Nucleus accumbens (tissue), 56 donors: ENCODE measurements at places on chromosomes 12 and 14.
A peak's percentile ranks its signal among the peaks of the same experiment; 100 is the strongest.

DNA sequence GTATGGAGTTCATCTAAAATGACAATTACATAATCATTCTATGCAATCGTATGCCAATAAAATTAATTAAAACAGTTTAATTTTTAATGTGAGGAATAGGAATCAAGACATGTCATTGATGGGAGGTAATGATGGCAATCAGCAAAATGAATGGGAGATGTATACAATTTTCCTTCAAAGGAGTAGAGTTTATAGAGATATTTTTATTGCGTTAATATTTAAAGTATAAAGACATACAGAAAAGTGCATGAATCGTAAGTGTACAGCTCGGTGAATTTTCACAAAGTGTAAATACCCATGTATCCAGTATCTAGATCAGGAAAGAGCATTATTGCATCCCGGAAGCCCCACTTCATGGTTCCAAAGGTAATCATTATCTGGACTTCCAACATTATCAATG lies 1.2 kb downstream of the MIPOL1 start:
- no peak for DNase-seq

DNA sequence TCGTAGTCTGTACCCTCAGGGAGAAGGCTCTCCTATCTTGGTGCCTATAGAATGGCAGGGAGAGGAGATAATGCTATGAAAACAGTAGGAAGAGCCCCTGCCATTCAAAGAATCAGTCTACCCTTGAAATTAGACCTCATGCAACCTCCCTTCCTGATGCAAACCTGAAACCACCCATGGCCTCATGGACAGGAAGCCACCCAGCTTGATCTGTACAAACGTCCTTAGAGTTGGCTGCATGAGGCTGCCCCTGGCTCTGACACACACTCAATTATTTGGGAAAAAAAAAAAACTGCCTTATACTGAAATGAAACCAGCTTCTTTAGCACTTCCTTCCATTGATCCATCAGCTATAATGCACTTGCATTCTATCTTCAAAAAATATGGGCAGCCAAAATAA lies 116.6 kb upstream of the BCL2L14 start:
- no peak for DNase-seq

- no peak for DNase-seq
Measured at GRCh38 chr14:53278602-53279506, 125.7 kb upstream of the DDHD1 start.

GRCh38 chr14:68791078-68791901 lies 1.6 kb downstream of the ZFP36L1 start:
- no peak for DNase-seq

- peak; percentile 19 for DNase-seq
Measured at GRCh38 chr14:69708586-69709560, 58.1 kb upstream of the SRSF5 start.

DNA sequence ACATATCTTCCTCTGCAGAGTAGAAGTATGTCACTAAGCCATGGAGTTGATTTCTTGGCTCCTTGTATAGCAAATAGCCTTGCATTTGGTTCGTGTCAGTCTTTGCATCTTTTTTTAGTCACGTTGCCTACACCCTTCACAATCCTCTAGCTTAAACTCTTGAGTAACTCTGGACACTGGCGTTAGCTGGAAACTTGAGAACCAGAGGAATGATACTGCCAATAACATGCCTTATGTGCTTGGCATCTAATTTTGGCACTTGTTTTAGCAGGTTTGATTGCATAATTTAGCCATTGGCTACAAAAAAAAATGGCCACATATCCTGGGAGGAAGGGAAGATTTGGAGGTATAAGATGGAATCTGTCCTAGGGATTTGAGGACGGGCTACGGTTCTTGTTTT lies 136.2 kb downstream of the ETV6 start:
- DNase-seq, result no peak

- DNase-seq, result no peak
Measured at GRCh38 chr12:14946162-14946561, 7.8 kb upstream of the ERP27 start.

GRCh38 chr12:120361506-120362208 lies 7.3 kb downstream of the MSI1 start:
- DNase-seq, result peak; percentile 46

- DNase-seq, result no peak
Measured at GRCh38 chr12:121330692-121331091, 21.5 kb downstream of the ANAPC5 start.
